CD4-positive, alpha-beta T cell treated with Interleukin-4 for 4 hours (primary cell): ENCODE measurements at places on chromosomes 12 and 14.

- no peak for DNase-seq
Observed at GRCh38 chr14:59159169-59159568, 29.3 kb upstream of the DAAM1 start.

GRCh38 chr12:10094646-10095395, 4.0 kb downstream of the CLEC1A start:
- no peak for DNase-seq

GRCh38 chr12:60689137-60689536, 1093.3 kb downstream of the SLC16A7 start:
- no peak for DNase-seq

GRCh38 chr14:94153750-94154342, 20.3 kb upstream of the PPP4R4 start:
- DNase-seq: no peak

GRCh38 chr12:124835656-124836410, 27.8 kb downstream of the SCARB1 start:
- DNase-seq: no peak

- DNase-seq: no peak
Observed at GRCh38 chr12:102633981-102634605, 153.7 kb upstream of the IGF1 start.

DNA sequence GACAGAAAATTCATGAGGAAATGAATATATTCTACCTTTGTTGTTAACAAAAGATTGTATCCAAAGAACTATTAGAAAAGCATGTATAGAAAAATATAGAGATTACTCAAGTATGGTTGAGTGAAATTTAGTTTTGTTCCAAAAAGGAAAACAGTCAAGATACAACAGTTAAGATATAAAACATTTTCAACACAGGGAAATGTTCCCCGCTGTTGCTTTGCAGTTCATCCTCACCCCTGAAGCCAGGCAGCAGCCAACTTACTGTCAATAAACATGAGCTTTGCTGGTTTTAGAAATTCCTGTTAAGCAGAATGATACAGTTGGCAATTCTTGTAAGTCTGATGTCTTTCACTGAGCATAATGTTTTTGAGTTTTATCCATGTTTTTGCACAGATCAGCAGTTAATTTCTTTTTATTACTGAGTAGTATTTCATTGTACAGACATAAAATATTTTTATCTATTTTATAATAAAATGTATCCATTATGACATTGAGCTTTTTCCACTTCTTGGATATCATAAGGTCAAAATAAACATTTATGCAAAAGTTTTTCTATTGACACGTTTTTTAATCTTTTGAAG, 1.2 kb upstream of the CLEC2B start:
- peak; percentile 19 for DNase-seq

DNA sequence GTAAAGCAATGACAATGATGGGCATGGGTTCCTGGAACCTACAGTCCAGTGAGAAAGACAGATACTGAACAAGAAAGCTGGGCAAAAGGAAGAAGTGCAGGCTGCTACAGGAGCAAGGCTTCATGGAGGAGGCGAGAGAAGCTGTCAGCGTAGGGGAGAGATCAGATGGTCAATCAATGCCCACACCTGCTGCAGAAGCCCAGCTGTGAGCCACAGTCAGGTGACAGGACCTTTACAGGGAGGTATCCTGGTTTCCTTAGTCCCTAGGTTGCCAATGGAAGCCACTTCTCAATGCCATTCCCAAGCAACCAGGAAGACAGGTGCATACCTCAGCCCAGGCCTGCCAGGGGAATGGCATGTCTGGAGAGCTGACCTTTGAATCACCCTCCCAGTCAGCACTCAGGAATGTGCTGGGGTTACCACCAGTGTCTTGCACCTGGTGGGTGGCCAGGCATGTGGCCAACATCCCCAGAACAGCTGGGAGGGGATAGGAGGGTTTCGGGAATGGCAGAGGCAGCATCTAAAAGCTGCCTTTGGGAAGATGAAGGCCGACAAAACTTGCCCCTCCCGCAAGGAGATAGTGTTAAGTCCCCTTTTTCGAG, 170.3 kb downstream of the TTC7B start:
- DNase-seq: no peak

GRCh38 chr14:55026793-55027561, at the start of the genes SOCS4 and WDHD1:
SOCS4 (plus strand) TSS chr14:55027236; CDS start chr14:55043042, 15,806 bp downstream.
WDHD1 (minus strand) TSS chr14:55027099; CDS start chr14:55026787, 312 bp downstream.
- DNase-seq: peak; percentile 93

DNA sequence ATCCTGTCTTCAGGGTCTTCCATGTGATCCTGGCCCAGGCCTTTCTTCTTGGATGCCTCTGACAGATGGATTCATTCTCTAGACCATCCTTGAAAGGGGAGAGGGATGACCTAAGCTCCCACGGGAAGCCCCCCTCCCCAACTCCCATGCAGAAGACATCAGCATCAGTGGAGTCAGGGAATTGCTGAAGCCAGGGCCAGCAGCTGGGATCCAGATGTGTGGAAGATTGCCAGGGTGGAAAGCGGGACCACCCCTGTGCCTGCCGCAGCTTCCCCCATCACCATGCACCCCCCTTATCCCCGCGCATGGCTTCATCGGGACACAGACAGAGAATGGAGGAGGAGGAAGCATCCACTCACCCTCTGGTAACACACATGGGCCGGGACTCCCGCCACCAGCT, 183.6 kb upstream of the PRMT8 start:
- DNase-seq: no peak

- DNase-seq: peak; percentile 85
Observed at GRCh38 chr12:96501133-96501761, 11.9 kb downstream of the CFAP54 start.

DNA sequence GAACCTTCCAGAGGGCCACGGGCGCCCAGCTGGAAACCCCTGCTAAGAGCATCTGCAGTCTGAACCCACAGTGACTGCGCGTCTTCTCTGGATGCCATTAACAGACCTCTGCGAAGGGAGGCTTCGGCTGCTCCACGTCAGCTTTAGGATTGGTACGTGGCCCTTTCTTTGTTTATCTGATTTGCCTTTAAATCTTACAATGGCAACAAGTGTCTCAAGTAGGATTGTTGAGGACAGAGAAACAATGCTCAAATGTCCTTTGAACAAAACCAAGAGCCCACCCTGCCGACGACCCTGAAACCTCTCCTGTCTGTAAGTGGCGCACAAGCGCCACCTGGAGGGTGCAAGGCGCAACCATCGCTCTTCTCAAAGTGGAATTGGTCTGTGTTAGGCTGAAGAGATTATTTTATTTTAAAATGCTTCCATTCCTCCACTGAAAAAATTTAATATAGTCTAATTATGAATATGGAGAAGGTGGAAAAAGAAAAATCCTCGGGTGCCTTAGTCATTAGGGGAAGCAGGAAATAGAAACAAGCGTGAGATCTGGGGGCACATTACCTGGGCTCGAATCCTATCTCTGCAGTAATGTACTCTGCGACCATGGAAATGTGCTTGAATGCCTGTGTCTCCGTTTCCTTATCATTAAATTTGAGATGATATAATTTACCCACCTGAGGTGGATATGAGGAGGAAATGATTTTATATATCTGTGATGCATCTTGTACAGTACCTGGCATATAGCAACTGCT, 82.6 kb upstream of the PTPRB start:
- peak; percentile 23 for DNase-seq

GRCh38 chr12:84497819-84498218, 414.8 kb downstream of the SLC6A15 start:
- DNase-seq: no peak
